Cardiac septum (tissue), 1 donor: ENCODE measurements at places on chromosomes 7 and 10. TPM values are rescaled to one million over a fixed set of nuclear protein-coding genes. Genes with fewer than 3 reads are reported as not detected.

Gene ENO4
- total RNA-seq, result not detected

Gene OR2A5
- not detected for total RNA-seq

Gene CXCL12
- 121 TPM for total RNA-seq

Gene TMEM139
- total RNA-seq, result 6.9 TPM

Gene RADIL
- 2.5 TPM for total RNA-seq

Gene ACSM6
- 0.30 TPM for total RNA-seq

Gene HTR5A
- not detected for total RNA-seq

Gene OR2A12
- total RNA-seq, result not detected

Gene HNRNPA2B1
- total RNA-seq, result 353 TPM

Gene PDE6C
- not detected for total RNA-seq

Gene FBH1
- 73.8 TPM for total RNA-seq

Gene THSD7A
- total RNA-seq, result 3.4 TPM

Gene CRYGN
- total RNA-seq, result not detected

Gene LAMB1
- 55.1 TPM for total RNA-seq

Gene CACNA2D1
- total RNA-seq, result 87.3 TPM

Gene CNTNAP2
- 0.22 TPM for total RNA-seq

Gene MEIG1
- 0.54 TPM for total RNA-seq

Gene SOSTDC1
- total RNA-seq, result not detected

Gene SPDYE16
- not detected for total RNA-seq

Gene PTPRZ1
- total RNA-seq, result 0.51 TPM

Gene ENTPD1
- total RNA-seq, result 14.7 TPM

Gene SLC13A4
- total RNA-seq, result 1.0 TPM

Gene CLCN1
- not detected for total RNA-seq

Gene FBXL15
- 12.1 TPM for total RNA-seq

Gene SPACDR
- 1.1 TPM for total RNA-seq

Gene GSTO2
- 0.67 TPM for total RNA-seq
